Retinal pigment epithelial cell (primary cell): ENCODE measurements at places on chromosomes 3 and 15.

DNA sequence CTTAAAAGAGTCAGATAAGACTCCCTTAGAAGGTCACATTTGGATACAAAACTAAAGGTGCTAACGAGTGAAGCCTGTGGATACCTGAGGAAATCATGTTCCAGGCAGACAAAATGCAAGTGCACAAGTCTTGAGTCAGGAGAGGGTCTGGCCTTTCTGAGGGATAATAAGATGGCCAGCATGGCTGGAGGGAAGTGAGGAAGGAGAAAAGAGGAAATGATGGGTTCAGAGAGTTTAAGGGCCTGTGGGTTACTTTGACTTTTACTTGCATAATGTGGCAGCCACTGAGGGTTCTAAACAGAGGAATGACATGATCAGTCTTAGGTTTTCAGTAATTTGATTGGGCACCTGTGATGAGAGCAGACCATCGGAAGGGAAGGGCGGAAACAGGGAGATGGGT, 3.5 kb upstream of the ROPN1B start:
- no peak for DNase-seq

DNA sequence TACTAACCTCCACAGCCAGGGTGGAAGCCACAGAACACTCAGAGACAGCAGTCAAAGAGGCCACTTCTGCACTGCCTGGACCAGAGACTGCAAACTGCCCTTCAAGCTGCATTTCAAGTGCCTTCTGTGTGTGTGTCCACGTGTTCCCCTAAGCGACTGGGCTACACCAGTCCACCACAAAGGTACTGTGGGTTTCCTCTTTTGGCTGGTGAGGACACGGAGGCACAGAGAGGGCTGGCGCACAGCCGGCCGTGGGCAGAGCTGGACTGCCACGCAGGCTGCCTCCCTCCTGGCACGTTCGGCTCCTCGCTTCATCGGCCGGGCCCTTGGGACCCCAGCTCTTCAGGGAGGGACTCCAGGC, 60.9 kb downstream of the MGLL start:
- DNase-seq: no peak

DNA sequence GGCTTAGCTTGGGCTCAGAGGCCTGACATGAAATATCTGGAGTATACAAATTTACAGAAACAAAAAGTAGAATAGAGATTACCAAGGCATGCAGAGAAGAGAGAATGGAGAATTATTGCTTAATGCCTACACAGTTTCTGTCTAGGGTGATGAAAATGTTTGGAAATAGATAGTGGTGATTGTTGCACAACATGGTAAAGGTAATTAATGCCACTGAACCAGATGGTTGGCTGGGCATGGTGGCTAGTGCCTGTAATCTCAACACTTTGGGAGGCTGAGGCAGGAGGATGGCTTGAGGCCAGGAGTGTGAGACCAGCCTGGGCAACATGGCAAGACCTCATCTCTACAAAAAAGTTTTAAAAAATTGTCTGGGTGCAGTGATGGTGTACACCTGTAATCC, 46.6 kb upstream of the OSBPL11 start:
- no peak for DNase-seq

DNA sequence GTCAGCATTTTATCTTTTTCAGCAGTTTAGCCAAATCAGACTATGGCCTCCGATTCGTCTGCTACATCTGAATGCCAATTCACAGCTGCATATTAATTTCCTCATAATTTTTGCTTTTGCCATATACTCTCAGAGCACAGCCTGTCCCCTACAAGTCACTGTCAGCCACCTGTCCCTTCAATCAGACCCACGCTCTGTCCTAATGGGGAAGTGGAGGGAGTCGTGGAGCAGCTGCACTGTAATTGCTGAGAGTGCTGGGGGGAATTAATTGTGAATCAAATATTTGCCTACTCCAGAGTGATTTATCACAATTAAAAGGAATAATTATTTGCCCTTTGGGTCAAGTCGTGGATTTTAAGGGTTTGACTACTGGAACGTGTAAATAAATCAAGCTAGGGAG, 75.5 kb downstream of the EBLN2 start:
- DNase-seq: no peak

- DNase-seq: no peak
Measured at GRCh38 chr3:135140591-135140990, 345.5 kb downstream of the EPHB1 start.

DNA sequence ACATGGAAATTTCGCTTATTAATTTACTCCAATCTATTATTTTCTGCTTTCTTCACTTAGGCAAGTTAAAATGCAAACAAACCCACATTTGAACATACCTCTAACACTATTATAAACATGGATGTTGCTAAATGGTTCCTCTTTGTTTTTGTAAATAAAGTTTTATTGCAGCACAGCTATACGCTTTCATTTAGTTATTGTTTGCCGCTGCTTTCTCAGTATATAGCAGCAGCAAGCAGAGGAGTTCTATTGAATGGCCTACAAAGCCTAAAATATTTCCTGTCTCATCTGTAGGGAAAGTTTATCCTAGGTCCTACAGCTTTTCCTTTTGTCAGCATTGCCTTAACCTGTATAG, 7.9 kb upstream of the CHD2 start:
- DNase-seq: no peak

DNA sequence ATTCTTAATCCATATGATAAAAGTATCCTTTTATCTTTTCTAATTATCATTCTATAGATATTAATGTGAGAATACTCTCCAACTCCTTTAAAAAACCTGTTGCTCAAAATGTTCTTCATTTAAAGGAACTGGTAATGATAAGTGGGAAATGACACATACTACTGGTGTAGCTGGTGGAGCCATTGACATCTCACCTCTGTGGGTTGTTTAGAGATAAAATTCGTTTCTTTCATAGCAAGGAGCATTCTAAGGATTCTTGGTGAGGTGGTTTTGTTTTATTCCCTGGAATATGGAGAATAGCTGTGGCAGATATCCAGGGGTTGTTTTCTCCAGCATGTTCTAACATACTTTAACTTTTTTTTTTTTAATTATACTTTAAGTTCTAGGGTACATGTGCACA, 299.8 kb upstream of the THBS1 start:
- no peak for DNase-seq

GRCh38 chr3:48069339-48069738, 53.1 kb upstream of the MAP4 start:
- DNase-seq: no peak

GRCh38 chr3:49733551-49733950, 9.8 kb upstream of the GMPPB start:
- DNase-seq: no peak

- DNase-seq: no peak
Measured at GRCh38 chr3:126573492-126574117, 14.9 kb upstream of the C3orf22 start.

DNA sequence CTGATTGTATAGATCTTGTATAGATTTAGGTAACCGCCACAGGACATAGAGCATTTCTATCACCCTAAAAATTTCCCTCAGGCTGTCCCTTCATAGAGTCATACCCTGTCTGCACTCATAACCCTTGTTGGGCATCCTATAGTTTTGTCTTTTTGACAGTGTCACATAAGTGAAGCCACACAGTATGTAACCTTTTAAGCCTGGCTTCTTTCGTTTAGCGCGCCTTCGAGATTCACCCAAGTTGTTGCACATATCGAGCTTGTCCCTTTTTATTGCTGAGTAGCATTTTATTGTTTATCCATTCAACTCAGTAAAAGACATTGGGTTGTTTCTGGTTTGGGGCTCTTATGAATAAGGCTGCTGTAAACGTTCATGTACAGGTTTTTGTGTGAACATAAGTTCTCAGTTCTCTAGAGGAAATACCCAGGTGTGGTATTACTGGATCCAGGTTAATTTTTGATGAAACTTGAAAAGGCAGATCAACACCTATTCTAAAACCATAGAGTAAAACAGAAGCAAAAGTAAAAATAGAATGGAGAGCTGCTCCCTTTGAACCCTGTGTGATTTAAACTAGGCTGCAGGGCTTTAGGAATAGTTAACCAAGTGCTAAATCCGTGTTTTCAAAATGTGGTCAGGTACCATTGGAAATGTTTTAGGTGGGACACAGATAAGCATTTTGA, 49.5 kb downstream of the CD86 start:
- DNase-seq: no peak
